ENCODE measurements at places on chromosomes 5 and 9.
A peak's percentile ranks its signal among the peaks of the same experiment; 100 is the strongest.

- no peak for DNase-seq
Measured at GRCh38 chr9:130433168-130433946, 11.4 kb upstream of the ASS1 start.

GRCh38 chr9:21552244-21553170 is 70.4 kb upstream of the IFNE start:
- no peak for DNase-seq

DNA sequence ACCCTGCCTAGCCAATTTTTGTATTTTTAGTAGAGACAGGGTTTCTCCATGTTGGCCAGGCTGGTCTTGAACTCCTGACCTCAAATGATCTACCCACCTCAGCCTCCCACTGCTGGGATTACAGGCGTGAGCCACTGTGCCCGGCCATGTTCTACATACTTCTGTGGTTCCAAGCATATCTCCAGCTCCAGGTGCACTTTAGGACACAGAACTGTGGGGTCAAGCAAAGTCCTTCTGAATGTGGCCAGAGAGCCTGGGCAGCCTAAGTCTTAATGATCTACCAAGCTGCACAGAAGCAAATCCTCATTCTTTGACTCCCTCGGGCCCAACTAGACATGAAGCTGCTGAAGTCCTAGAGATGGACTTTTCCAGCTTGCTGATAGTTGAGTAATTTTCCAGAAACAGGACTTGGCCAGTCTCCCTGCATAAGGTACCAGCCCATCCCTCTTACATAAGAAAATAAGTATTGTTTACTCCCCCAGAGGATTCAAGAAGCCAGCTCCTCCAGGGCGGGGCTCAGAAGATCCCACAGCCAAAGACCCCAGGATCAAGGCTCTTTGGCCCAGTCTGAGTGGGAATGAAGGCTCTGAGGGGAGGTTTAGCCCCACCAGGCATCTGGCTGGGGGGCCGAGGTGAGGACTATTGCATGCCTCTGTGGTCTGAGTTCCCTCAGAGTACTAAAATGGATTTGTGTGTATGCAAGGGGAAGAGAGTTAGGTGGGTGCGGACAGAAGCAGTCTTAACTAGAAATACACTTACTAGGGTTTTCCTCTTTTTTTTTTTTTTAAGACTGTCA is 8.7 kb downstream of the CLTB start:
- DNase-seq, result no peak

DNA sequence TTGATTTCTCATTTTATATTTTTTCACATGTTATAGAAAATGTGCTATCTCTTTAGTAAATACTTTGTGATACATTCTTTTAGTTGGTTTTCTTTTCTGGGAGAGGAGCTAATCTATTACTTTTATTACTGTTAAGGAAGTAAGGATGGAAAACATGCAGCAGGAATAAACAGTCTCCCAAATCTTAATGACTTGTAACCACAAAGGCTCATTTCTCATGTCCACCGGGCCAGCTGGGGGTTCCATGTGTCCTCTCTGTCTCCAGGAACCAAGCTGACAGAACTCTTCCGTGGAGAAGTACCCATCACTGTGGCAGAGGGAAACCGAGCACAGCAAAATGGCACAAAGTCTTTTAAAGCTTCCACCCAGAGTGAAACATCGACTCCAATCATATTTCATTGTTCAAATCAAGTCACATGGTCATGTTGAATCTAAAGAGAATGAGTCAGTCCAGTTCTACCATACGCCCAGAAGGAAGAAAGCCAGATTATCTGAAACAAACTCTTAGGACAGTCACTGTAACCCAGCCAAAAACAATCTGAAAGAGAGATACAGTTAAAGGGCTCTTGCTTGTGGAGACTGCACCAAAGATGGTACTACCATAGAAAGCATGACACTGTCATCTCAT is 97.1 kb upstream of the CDH6 start:
- DNase-seq, result no peak

GRCh38 chr9:113992276-113992951 is 85.7 kb downstream of the AMBP start:
- no peak for DNase-seq

DNA sequence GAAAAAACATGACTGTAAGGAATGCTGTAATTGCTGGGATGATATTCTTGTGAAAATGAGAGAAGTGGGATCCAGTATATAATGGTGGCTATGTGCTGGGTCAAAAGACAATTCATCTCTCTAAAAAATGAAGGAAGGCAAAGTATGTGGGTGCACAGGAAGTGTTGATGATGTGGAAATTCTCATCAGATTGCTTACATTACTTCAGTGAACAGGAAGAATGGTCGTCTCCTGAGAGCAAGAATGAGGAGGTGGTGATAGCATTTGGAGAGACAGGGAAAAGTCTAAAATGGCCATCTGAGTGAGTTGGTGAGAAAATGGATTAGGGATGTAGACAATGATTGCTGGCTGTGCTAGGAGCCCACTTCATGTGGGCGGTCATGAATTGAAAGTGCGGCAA is 253.5 kb upstream of the NREP start:
- DNase-seq, result no peak

- no peak for DNase-seq
Measured at GRCh38 chr9:121331992-121332685, 37.9 kb downstream of the STOM start.

DNA sequence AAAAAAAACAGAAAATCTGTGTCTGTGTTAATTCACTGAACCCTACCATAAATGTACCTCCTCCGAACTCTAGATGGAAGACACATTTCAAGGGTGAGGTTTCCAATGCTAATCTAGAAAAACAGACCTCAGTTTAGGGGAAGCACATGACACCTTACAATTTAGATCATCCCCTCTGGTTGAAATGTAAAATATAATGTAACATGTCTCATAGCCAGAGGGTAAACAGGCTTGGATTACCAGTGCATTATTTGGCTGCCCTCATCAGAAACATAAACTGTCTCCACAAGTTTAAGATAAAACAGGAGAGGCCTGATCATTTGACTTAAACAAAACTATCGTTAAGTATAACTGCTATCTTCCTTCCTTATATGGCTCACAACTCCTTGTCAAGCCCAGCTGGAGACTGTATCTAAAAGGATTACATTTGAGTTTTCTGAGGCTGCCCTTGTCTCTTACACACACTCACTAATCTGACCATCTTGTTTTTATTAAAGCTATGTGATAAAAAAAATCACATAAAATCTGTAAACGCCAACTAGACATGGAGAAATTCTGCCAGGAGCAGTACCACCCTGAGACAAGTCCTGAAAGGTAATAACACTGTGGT is 105.7 kb downstream of the LURAP1L start:
- no peak for DNase-seq

- DNase-seq, result no peak
Measured at GRCh38 chr9:111744363-111744762, 50.4 kb downstream of the SHOC1 start.

DNA sequence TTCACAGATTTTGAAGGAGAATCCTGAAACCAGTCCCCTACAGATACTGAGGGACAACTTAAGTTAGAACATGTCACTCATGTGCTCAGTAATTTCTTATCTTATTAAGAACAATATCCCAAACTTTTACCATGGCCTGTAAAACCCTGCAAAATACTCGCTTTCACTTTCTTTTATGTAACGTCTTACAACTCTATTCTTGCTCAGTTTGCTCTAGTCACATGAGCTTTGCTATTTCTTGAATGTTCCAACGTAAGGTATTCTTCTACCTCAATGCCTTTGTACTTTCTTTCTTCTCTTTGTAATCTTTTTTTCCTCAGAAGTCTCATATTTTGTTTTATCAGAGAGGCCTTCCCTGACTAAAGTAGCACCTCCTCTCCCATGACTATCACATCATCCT is 14.1 kb downstream of the TMEM38B start:
- no peak for DNase-seq

DNA sequence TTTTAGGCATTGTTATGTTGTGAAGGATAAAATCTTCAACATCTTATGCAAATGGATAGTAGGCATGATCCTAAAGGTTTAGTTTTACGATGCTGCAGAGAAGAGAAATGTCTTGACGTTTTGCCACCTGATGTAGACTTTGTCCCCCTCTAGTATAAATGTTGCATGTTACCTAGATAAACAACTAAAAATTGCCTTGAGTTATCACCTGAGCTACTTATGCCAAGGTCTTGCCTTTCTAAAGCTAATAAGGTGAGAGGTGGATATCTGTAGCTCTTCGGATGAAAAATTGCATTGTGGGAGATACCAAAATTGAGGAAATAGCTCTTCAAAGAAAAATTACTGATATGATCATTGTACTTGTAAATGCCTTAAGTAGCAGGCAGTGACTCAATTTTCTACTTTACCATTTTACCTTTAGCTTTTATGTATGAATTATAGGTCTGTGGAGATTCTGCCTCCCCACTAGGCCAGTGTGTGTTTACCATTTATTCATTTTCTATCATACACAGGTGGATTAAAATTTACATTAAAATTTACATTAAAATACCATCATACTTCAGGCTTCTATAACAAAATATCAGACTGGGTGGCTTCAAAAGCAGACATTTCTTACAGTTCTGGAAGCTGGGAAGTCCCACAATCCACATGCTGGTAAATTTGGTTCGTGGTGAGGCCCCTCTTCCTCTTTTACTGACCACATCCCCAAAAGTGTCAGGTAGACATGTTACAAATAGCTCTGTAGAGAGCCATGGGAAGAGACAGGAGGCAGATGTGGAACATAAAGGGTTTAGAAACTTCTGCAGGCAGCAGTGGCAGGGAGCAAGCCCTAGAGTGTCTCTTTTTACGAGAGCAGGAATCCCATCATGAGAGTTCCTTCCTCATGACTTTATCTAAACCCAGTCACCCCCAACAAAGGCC is 100.7 kb upstream of the ERBIN start:
- no peak for DNase-seq

DNA sequence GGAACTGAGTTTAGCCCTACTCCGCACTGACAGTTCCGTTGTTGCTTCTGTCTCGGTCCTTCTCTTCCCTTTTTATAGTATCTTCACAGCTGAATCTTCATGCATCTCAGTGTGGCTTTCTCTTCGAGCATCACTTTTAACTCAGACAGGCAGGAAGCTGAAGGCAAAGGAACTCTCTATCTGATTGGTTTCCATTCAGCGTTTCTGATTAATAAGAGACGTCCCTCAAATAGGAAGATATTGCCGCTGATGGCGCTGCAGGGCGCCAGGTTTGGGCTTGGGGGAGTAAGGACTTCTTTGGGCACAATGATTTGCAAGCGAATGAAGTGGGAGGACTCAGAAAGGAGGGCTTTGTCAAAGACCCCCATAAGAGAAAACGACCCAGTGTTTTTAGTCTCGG is at the start of gene CDH9:
CDH9 (minus strand) TSS at position 111 of the 400 bp plus-strand sequence. CDS start 50,253 bp downstream, outside the sequence.
- DNase-seq, result no peak

- DNase-seq, result no peak
Measured at GRCh38 chr9:27189426-27189825, 80.4 kb downstream of the TEK start.

DNA sequence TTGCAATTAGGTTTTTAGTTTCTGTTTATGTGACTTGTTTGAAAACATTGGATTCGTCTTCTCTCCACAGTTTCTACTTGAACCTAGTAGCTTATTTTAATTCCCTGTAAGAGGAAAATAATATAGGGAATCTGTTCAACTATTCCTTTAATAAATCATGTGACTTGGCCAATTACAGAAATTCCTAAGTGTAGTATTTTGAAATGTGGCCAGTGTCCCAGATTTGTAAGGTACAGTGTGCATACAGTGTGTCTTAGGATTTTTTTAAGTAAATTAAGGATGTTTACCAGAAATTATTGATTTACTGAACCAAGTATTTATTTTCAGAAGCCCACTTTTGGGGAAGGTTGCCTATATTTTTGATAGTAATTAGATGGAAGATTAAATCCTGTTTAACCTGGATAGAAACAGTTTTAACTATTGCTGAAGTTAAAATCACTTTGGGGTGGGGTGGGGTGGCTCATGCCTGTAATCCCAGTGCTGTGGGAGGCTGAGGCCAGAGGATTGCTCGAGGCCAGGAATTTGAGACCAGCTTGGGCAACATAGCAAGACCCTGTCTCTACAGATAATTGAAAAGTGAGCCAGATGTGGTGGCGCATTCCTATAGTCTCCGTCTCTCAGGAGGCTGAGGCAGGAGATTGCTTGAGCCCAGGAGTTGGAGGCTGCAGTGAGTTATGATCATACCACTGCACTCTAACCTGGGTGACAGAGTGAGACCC is 36.9 kb downstream of the G3BP1 start:
- DNase-seq, result no peak

DNA sequence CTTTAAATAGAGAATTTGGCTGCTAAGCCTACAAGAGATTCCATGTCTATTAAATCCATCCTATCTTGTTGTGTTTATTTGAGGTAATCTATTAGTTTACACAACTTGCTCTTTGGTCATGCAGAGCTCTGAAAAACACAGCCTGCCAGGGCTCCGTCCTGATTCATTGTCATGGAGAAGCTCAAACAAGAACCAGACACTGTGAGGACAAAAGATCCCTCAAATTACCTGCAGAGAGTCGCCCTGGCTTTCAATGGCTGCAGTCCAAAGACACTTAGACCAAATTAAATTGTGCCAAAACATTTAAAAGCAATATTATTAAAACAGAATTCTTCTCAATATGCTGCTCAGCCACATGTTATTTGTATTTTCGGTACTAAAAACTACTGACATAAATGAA is 60.1 kb downstream of the CDH18 start:
- DNase-seq, result no peak

- DNase-seq, result no peak
Measured at GRCh38 chr5:76299592-76299991, 103.5 kb upstream of the IQGAP2 start.

DNA sequence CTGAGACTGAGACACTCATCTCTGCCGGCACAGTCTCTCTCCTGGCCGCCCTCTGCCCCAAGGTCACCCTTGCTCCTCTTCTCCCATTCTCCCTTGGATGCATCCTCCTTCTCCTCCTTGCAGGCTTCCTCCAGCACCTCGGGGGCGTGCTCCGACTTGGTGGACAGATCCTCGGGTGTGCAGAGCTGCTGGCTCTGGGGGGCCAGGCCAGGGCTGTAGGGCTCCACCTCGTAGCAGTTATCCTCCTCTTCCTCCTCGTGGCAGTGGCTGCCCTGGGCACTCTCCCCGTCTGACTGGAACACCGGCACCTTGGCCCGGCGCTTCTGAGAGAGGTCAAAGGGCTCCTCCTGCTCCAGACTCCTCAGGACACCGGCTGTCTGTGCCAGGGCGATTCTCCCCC is 63.3 kb downstream of the ZNF366 start:
- DNase-seq, result no peak

DNA sequence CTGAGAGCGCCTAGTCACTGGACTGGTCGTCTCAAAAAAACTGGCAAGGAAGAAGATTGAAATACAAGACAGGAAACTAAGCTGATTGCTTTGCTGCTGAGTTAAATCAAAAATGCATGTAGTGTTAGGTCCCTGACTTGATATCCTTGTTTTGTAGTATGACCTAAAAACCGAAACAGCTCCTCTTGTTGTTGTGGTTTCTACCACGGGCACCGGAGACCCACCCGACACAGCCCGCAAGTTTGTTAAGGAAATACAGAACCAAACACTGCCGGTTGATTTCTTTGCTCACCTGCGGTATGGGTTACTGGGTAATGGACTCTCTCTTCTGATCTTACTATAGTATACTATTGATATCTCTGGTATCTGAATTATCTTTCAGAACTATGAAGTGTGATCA is 4.3 kb downstream of the MTRR start:
- no peak for DNase-seq

- peak; percentile 44 for DNase-seq
Measured at GRCh38 chr9:81535542-81536241, 153.7 kb downstream of the TLE1 start.

GRCh38 chr5:96023518-96023917 is 61.9 kb upstream of the ELL2 start:
- DNase-seq, result no peak

- no peak for DNase-seq
Measured at GRCh38 chr9:99809586-99810319, 11.9 kb upstream of the NR4A3 start.
